Thoracic aorta (tissue), 2 donors: ENCODE measurements at places on chromosomes 12 and 14.
A peak's percentile ranks its signal among the peaks of the same experiment; 100 is the strongest.

DNA sequence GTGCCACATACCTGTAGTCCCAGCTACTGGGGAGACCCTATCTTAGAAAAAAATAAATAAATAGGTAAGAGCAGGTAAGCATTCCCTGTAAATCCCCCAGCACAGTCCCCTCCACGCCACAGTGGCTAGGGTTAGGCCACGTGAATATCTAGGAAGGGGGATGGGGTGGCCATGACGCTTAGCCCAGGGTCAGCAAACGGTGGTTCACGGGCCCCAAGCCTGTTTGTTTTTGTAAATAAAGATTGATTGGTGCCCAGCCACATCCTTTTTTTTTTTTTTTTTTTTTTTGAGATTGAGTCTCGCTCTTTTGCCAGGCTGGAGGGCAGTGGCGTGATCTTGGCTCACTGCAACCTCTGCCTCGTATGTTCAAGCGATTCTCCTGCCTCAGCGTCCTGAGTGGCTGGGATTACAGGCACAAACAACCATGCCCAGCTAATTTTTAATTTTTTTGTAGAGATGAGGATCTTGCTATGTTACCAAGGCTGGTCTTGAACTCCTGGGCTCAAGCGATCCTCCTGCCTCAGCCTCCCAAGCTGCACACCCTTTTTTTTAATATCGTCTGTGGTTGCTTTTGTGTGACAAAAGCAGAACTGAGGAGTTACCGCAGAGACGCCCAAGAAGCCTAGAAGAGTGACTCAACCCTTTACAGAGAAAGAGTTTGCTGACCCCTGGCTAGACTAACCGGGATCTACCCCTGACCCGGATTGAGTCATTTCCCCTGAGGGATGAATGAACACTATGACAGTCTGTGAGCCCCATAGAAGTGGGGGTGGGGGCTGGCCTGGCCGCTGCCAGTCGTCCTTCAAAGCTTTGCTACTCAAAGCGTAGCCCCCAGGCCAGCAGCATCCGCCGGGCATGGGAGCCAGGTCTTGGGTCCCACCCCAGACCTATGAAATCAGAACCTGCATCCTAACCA lies 113.7 kb upstream of the NCOR2 start:
- peak; percentile 66 for DNase-seq

- DNase-seq = no peak
Measured at GRCh38 chr14:36662543-36663403, 1.1 kb downstream of the PAX9 start.

- DNase-seq = no peak
Measured at GRCh38 chr12:131735153-131735456, 24.2 kb downstream of the SFSWAP start.

- DNase-seq = no peak
Measured at GRCh38 chr12:52063981-52064649, 5.7 kb upstream of the ATG101 start.

GRCh38 chr14:80930836-80931389 lies 10.6 kb downstream of the CEP128 start:
- no peak for DNase-seq

DNA sequence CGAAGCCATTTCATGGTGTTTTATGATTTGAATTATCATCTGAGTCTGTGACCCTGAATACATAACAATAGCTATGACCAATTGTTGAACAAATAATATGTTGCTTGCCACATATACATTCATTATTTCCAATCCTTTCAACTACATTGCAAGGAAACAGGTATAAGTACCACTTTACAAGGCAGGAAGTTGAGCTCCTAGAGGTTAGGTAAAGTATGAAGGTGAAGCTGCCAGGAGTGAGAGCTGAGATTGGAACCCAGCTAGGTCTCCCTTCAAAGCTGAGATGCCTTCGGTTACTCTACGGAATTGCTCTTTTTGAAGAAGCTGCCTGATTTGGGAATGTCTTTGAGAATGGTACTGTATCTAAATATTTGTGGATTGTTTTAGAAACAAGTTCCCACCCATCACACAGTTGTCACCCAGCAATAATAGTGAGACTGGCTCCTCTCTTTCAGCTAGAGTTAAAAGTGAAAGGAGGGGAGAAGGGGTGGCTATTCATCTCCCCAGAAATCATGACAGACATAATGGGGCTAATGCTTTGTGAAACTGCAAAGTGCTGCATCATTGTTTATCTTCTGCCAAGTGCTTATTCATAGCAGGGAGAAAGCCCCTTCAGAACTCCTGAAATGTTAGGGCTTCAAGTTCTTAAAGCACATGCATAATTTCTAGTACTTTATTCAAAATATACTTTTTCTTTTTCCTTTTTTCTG lies 75.9 kb upstream of the AMIGO2 start:
- DNase-seq = no peak

DNA sequence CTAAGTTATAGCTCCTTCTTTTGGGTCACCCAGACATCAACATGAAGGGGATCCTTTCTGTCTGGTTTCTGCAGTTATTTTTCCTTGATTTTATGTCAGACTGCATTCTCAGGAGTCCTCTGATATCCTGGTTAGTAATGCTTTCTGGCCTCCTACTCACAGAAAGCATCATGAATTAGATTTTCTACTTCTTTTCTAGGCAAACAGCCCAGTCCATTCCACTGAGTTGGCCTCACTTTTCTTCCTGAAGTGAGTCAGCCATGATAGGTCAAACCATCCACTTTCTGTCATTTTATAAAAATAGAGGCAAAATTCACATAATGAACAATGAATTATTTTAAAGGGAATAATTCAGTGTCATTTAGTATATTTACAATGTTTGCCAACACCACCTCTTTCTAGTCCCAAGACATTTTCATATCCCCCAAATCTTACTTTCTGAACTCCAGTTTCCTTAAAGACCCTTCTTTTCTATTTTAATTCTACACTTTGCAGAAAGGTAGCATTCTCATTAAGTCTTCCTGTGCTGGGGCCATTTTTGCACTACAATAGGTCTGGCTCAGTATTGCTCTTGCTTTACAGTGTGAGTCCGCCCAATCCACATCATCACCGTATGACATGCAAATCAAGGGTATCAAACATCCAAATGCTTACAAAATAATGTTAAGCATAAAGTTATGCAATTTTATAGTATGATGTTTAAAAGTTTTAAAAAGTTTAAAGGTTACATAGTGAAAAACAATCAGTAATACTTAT lies 95.1 kb downstream of the UNC79 start:
- no peak for DNase-seq

- no peak for DNase-seq
Measured at GRCh38 chr12:64083285-64084210, 138.5 kb downstream of the KICS2 start.

GRCh38 chr14:89252887-89253532 lies 164.0 kb downstream of the FOXN3 start:
- no peak for DNase-seq

DNA sequence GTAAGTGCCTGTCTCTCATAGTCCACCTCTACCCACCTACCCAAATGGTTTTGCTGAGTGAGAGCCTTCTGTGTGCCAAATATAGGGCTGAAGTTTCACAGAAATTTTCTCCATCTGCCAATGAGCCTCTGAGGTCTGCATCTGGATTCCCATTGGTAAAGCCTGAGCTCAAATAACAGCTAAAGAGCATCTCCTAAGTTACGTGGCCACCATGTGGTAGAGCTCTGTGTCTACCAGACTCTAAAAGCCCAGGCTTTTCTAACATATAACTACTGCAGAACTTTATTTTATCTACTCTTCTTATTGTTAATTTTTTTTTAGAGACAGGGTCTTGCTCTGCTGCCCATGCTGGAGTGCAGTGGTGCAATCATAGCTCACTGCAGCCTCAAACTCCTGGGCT lies 16.0 kb downstream of the AMDHD1 start:
- no peak for DNase-seq

GRCh38 chr12:118706437-118706836 lies 274.9 kb upstream of the SRRM4 start:
- no peak for DNase-seq

- peak; percentile 43 for DNase-seq
Measured at GRCh38 chr12:112419297-112420133, 768 bp downstream of the PTPN11 start.

DNA sequence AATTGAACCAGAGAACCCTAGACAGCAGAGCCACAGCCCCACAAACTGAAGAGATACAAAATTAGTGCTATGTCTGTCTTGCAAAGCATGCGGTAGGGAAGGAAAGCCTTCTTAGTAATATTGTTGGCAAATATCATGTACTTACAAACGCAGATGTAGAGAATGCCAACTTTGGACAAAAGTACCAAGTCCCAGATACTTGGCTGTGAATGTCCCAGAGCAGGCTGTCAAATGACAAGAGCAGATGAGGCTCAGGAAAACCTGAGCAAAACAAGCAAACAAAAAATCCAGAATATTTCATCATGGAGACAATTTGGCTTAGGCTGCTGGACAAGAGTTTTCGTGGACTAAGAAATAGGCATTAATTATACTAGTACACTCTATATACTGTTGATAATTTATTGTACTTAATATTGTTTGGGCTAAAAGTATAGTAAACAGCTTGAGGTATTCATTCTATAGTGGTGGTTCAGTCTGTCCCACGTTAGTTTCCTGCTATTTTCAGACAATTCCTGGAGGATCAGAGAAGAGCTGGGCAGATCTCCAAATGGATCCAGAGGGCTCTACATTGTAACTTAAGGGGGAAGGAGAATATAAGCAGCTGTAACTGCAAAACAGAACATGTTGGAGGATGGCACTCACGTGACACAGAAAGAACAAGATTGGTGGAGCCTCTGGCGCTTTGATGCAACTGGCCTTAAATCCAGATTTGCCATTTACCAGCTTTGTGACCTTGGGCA lies 329.8 kb downstream of the ATP23 start:
- no peak for DNase-seq

GRCh38 chr14:32078858-32079216 lies 1.7 kb downstream of the ARHGAP5 start:
- DNase-seq = no peak

DNA sequence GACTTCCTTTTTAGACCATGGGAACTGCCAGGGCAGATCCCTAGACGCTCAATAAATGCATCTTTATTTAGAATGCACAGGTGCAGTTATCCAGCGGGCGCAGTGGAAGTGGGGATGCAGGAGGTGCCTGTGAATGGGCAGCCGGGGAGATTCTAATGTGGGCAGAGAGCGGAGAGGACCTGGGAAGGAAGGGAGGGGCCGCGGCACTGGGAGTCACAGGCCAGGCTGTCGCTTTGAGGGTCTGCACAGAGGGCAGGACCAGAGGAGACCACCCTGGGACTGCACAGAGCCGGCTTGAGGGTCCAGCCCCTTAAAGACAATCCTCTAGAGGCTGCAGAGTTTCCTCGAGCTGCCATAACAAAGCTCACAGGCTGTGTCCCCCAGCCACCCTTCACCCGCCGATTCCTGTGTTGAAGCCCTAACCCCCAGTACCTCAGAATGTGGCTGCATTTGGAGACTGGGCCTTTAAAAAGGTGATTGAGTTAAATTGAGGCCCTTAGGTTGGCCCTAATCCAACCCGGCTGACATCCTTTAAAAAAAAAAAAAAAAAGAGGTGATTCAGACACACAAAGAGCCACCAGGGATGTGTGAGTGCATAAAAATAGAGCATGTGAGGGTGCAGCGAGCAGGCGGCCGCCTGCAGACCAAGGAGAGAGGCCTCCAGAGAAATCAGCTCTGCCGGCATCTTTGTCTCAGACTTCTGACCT lies 44.4 kb upstream of the PPP2R5C start:
- DNase-seq = no peak

- DNase-seq = no peak
Measured at GRCh38 chr14:94476023-94476422, at the start of gene SERPINA9. SERPINA9 (minus strand) TSS chr14:94476197; CDS start chr14:94469840, 6,357 bp downstream.

- no peak for DNase-seq
Measured at GRCh38 chr12:23523339-23523738, 426.1 kb downstream of the SOX5 start.

DNA sequence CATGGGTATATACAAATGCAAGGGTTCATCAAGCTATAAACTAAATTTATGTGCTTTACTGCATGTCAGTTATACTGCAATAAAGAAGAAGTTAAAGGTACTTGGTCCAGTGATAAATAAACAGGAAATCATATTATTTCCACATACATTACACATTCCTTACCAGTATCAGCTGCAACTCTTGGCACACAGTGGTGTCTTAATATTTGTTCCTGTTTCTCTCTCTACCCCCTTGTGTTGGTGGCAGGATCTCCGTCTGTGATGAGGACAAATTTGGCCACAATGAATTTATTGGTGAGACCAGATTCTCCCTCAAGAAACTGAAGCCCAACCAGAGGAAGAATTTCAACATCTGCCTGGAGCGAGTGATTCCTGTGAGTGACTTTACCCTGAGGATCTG lies 19.2 kb upstream of the OAS1 start:
- no peak for DNase-seq

DNA sequence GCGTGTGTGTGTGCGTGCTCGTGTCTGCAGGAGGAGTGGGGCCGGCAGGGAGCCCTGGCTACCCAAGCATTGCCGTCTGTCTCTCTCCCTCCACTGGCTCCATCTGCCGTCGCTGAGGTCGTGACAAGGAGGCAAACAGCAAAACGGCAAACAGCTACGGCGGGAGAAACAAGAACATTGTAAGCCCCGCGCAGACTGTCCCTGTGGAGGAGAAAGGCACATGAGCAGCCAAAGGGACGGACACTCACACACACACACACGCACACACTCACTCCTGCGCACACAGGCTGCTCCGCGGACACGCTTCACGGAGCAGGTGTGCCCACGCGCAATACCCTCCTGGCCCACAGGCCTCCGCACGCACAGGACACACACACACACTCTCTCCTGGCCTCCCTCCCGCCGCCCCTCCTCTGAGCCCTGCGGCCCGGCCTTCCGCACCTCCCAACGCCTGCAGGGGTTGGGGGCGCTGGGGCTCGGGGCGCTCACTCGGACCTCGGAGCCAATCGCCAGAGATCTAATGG lies 905 bp downstream of the CISTR start:
- no peak for DNase-seq

GRCh38 chr12:103964805-103965204 lies 867 bp upstream of the TDG start:
- DNase-seq = no peak

DNA sequence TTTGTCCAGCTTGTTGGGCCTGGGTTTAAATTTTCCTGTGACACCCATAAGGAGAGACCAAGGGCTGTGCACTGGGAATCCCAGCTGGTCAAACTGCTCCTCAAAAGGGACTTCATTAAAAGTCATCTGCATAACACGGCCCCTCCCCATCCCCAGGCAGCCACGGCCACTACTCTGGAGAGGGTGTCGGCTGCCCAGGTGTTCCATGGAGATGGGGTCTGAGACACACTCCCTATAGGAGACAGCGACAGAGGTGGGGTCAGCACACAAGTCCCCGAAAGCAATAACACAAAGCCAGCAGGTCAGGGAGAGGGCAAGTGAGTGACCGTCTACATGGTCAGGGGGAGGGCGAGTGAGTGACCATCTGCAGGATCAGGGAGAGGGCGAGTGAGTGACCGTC lies 75.6 kb upstream of the BCL11B start:
- no peak for DNase-seq

GRCh38 chr12:50718760-50719159 lies 45.1 kb upstream of the ATF1 start:
- DNase-seq = no peak

DNA sequence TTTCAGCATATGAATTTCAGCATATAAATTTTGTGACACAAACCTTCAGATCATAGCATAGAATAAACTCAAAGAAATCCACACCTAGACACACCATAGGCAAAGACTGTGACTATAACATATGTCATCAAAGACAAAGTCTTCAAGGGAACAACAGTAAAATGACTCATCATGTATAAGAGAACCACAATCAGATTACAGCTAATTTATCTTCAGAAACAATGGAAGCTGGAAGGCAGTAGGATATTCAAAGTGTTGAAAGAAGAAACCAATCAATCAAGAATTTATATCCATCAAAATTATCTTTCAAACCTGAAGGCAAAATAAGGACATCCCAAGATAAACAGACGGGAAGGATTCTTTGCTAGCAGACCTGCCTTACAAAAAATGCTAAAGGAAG lies 29.0 kb downstream of the DLK1 start:
- DNase-seq = no peak

GRCh38 chr14:93734086-93734822 lies 54.0 kb downstream of the PRIMA1 start:
- DNase-seq = no peak
